ENCODE measurements at places on chromosomes 7 and 10. TPM values are rescaled to one million over a fixed set of nuclear protein-coding genes. Genes with fewer than 3 reads are reported as not detected.

HMX2 gene
- not detected for polyA plus RNA-seq

SFXN2 gene
- polyA plus RNA-seq, result 10.7 TPM

DNA sequence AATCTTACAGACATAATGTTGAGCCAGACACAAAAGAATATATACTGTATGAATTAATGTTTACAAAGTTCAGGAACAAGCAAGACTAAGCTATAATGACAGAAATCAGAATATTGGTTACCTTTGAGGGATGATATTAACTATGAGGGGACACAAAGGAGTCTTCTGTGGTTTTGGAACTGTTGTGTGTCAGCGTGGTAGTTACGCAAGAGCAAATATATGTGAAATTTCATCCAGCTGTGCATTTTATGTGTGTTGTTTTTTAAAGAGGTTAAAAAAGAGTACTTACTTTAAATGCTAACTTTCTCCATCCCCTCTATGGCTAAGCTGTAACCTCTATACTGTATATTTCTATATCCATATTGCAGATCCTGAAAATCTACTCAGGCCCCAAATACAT lies 14.9 kb downstream of the SLC25A28 start:
- DNase-seq, result no peak

- DNase-seq, result no peak
These were observed 188.5 kb upstream of the BMPER start for GRCh38 chr7:33716581-33717477.

GRCh38 chr7:134184767-134185166 lies 57.6 kb downstream of the LRGUK start:
- no peak for DNase-seq

GRCh38 chr7:51312951-51313737 lies 3.5 kb downstream of the COBL start:
- no peak for DNase-seq

DNA sequence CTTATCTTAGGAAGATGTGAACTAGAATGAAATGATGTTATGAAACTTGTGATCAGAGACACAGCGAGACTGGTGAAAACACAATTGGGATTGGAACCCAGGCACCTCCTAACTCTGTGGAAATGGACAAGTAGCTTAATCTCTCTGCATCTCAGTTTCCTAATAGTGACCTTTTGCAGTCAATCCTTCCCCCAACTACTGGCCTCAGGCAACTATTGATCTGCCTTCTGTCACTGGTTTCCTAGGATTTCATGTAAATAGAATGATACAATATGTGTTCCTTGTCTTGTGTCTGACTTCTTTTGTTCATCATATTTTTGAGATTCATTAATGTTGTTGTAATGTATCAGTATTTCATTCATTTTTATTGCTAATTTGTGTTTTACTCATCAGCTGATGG lies 341.7 kb downstream of the REEP3 start:
- no peak for DNase-seq

DNA sequence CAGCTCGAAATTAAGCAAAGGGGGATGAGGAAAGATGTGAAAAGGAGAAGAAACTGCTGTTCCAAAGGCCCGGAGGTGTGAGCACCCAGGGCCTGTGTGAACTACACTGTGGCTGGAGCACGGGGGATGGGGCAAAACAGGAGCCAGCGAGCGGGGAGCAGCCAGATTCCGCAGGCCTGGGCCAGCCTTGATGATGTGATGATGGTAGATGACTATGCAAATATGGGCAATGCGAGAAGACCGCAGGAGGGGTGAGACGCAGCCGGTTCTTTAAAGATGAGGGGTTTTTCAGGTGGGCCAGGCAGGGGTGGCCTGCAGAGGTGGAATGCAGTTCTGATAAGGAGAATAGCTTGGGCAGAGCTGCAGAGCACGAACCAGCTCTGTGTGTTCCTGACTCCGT lies 61.5 kb downstream of the LANCL2 start:
- no peak for DNase-seq

Measured in stomach (tissue), 19 donors.